NCI-H345 (cell line): ENCODE measurements at places on chromosomes 6 and 20.

- DNase-seq, result no peak
These were observed 9.0 kb upstream of the HDAC2 start for GRCh38 chr6:113979937-113980336.

GRCh38 chr20:3633913-3634478 lies 29.2 kb downstream of the GFRA4 start:
- DNase-seq, result no peak

DNA sequence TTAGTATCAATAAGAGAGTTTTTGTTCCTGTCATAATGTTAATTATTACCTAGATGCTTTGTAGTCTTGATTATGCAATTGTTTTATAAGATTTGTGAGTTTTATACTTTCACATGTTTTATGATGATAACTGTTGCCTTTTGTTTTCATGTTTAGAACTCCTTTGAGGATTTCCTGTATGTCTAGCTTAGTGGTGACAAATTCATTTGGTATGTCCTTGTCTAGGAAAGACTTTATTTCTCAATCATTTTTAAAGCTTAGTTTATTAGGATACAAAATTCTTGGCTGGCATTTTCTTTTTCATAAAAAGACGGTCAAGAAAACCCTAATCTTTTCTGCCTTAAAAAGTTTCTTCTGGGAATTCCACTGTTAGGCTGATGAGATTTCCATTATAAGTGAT lies 849.9 kb upstream of the EYS start:
- no peak for DNase-seq

DNA sequence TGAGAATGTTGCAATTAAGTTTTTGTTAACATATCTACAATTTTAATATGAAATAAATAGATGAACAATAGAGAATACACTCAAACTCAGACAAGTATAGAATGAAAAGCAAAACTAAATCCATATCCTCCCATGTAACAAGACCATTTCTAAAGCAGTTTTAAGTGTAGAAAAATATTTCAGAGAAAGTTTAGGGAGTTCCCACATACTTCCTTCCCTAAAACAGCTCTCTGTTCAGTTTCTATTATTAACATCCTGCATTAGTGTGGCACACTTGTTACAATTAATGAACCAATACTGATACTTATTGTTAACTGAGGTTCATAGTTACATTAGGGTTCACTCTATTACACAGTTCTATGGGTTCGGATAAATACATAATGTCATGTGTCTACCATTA lies 38.4 kb downstream of the HLA-DRB5 start:
- DNase-seq, result no peak

- no peak for DNase-seq
These were observed 3.4 kb downstream of the TXNDC5 start for GRCh38 chr6:7907159-7907558.

- no peak for DNase-seq
These were observed 336.2 kb downstream of the FOXA2 start for GRCh38 chr20:22248051-22248667.

DNA sequence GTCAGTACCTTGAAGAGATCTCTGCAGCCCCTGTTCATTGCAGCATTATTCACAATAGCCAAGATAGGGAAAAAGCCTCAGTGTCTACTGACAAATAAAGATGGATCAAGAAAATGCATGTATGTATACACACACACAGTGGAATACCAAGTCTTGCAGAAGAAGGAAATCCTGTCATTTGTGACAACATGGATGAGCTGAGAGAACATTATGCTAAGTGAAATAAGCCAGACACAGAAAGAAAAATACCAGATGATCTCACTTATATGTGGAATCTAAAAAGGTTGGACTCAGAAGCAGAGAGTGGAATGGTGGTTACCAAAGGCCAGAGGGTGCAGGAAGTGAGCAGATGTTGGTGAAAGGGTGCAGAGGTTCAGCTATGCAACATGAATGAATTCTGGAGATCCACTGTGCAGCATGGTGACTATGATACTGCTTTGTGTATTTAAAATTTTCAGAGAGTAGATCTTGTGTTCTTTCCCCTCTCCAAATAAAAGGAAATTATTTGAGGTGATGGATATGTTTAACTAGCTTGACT lies 11.0 kb upstream of the SLC22A1 start:
- DNase-seq, result no peak

- DNase-seq, result no peak
These were observed 3.9 kb upstream of the NECAB3 start for GRCh38 chr20:33677991-33678702.

- DNase-seq, result no peak
These were observed 25.9 kb upstream of the GTSF1L start for GRCh38 chr20:43752561-43753301.

DNA sequence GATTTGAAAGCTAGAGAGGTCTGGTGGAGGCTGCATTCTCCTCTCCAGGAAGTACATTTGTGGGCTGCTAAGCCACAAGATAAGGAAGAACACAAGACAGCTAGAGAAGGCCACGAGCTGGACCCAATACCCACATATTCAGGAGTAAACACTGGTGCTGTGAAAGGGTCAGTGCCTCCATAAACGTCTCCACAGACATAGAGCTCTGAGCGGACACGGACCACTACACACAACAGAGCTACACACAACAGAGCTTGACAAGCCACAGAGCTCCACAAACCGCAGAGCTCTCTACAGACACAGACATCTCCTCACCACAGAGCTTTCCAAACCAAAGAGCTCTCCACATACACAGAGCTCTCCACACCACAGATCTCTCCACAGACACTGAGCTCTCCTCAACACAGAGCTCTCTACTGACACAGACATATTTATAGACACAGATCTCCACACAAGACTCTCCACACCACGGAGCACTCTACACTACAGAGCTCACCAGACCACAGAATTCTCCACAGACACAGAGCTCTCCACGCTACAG lies 51.9 kb downstream of the ERMARD start:
- DNase-seq, result no peak

DNA sequence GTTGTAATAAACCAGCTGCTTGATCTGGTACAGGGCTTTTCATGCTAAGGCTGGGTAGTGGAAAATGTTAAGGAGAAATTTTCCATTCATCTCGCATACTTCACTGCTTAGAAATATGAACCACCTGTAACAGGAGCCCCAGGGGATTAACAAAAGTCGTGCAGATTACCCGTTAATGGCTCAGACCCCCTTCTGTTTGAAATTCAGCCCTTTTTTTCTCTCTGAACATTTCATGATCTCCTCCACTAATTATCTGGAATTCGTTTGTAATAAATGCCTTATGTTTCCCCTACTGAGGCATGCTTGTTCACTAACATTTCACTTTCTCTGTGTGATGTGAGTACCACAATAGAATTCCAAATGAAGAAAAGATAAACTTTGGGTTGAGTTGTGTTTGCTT lies 336.4 kb upstream of the HSF2 start:
- DNase-seq, result no peak

DNA sequence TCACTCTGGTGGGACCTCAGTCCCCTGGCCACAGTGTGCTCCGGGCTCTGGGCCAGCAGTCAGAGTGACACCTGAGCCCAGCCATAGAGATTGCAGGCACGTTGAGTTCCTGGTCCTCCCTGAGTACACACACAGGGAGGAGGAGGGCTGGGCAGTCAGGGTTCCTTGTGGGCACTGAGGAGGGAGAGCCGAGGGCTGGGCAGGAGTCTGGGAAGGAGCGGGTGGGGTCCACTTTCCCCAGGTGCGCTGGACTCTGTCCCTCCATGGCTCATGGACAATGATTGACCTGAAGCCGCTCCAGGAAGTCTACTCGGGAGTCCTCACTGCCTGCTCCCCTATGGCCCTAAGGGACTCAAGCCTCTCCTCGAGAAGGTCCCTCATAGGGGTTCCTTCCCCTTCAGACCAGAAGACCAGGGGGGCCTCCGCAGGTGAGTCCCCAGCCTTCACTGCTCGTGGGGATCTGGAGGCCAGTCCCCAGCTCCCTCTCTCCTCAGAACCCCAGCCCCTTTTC lies 1.1 kb downstream of the SLC44A4 start:
- DNase-seq, result no peak

GRCh38 chr6:35151466-35151865 lies 10.3 kb upstream of the TCP11 start:
- no peak for DNase-seq

- DNase-seq, result no peak
These were observed 1.2 kb upstream of the CD164 start for GRCh38 chr6:109383438-109383940.

- no peak for DNase-seq
These were observed 280.2 kb downstream of the TBC1D7 start for GRCh38 chr6:13048113-13048512.

GRCh38 chr6:111761212-111761611 lies 112.0 kb downstream of the FYN start:
- no peak for DNase-seq

DNA sequence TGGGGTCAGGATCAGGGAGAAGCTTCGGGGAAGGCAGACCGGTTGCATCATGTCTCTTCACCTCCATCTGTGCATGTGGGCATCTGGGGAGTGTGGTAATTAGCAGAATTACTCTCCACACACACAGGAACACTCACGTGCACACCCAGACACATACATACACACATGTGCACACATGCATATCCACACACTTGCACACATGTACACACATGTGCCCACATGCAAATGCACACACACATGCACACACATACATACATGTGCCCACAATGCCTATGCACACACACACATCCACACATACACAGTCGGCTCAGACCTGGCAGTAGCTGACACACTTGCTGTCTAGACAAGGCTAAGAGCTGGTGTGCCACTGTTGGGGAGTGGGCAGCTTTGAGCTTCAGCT lies 212.3 kb upstream of the PMEPA1 start:
- no peak for DNase-seq

DNA sequence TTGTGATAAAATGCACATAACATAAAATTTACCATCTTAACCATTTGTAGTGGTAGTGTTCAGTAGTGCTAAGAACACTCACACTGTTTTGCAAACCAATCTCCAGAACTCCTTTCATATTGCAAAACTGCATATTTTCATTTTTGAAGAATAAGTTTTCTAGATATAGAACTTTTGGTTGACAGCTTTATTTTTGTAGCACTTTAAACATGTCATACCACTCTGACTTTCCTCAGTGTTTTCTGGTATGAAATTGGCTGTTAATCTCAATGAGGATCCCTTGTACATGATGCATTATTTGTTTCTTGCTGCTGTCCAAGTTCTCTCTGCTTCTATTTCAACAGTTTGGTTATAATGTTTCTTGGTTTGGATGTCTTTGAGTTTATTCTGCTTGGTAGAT lies 45.1 kb upstream of the MICB start:
- DNase-seq, result no peak

- no peak for DNase-seq
These were observed 38.1 kb upstream of the NOX3 start for GRCh38 chr6:155493694-155494143.

DNA sequence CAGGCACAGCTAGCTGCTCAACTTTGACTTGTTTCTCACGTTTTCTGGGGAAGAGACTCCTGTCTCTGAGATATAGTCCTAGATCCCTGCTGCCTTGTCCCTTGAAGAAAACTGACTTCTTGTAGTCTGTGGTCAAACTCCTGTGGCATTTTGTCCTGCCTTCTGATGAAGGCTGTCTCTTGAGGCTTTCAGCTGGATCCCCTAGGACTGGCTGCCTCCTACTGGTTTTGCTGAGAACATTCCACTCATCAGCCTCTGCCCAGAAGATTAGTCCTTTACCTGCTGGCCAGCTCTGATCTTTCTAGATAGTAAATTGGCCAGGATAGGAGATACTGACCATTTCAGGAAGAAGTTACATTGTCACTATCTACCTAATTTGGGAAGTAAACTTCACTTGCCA lies 71.9 kb upstream of the CNR1 start:
- DNase-seq, result no peak

DNA sequence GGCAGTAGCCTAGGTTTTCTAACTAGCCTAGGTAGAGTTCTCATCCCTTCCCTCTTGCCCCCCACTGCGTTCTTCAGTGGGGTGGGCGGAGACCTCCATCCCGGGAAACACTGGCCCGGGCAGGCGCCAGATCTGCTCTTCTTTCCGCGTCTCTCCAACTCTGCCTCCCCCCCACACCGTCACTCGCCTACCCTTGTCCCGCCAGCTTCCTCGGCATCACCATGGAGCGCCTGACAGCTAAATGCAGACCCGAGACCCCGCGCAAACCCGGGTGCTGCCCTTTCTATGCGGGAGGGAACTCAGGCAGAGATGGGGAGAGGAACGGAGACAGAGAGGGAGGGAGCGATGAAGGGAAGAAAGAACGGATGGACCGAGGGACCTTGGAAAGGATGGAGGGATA lies 1494.8 kb upstream of the DEFB115 start:
- no peak for DNase-seq

- DNase-seq, result no peak
These were observed 1.5 kb downstream of the PRRT1 start for GRCh38 chr6:32149932-32150870.

GRCh38 chr20:58546756-58547622 lies 31.8 kb upstream of the APCDD1L start:
- no peak for DNase-seq

DNA sequence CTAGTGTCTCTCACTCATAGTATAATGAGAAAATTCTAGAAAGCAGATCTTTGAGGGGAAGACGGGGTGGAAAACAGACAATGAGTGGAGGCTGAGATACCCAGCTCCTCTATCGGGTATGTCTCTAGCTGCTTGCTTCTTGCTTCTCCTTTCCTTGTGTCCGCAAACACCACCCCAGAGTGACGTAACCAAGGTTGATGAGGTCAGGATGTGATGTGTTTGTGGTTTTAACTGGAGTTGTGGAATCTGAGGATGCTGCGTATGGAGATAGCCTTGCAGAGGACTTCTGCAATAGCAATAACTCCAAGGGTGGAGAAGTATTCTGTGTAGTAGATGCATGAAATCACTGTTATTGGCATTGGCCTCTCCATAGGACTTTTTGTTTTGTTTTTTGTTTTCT lies 132.7 kb upstream of the IFNGR1 start:
- DNase-seq, result no peak

DNA sequence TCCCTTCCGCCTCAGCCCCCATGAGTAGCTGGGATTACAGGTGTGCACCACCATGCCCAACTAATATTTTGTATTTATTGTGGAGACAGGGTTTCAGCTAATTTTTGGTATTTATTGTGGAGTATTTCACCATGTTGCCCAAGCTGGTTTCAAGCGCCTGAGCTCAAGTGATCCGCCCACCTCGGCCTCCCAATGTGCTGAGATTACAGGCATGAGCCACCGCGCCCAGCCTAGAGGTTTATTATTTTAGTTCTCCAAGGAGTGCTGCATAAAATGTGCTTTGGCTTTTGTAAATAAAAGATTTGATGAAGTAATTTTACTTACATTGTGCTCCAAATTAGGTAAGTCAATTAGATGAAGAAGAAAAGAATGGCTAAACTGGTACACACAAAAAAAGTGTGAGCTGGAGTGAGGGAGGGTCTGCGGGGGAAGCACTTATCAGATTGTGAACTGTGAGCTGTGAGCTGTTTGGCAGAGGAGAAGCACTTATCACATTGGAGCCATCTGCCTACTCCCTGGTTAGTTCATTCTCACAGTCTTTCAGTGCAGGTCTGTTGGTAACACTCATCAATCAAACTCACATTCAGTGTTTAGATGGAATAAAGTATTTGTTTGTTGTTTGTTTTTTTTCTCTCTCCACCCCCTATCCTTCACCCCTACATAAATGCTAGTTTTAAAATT lies 398.0 kb downstream of the EPHA7 start:
- peak; percentile 36 for DNase-seq
